ENCODE measurements at places on chromosomes 1 and 21. TPM values are rescaled to one million over a fixed set of nuclear protein-coding genes. Genes with fewer than 3 reads are reported as not detected.

The PTP4A2 gene
- total RNA-seq: 157 TPM

The MPZ gene
- total RNA-seq: 4.5 TPM

The TEDDM1 gene
- total RNA-seq: not detected

The SUSD4 gene
- 4.7 TPM for total RNA-seq

The FCRL3 gene
- not detected for total RNA-seq

The HSPA13 gene
- total RNA-seq: 45.7 TPM

- H3K4me3 ChIP-seq: no peak overlapping the region
- peaks cover 25% of the 10 kb centered on the region for H3K36me3 ChIP-seq
- DNase-seq: no peak
- H3K4me1 ChIP-seq: peaks cover 16% of the 10 kb centered on the region
Observed at GRCh38 chr1:201774224-201774982, 54.6 kb upstream of the IPO9 start.

- peaks cover 23% of the 10 kb centered on the region for H3K36me3 ChIP-seq
- H3K4me1 ChIP-seq: no peaks in the 10 kb centered on the region
- no peak overlapping the region for H3K4me3 ChIP-seq
- H3K27me3 ChIP-seq: no peaks in the 10 kb centered on the region
- no peak overlapping the region for H3K27ac ChIP-seq
Observed at GRCh38 chr1:229523052-229523451, 14.9 kb upstream of the NUP133 start.

- H3K4me1 ChIP-seq: peaks cover 6% of the 10 kb centered on the region
- H3K4me3 ChIP-seq: no peak overlapping the region
- H3K36me3 ChIP-seq: no peaks in the 10 kb centered on the region
- peaks cover 6% of the 10 kb centered on the region for H3K27me3 ChIP-seq
- DNase-seq: peak; percentile 33
- no peak overlapping the region for H3K27ac ChIP-seq
Observed at GRCh38 chr1:157580179-157580827, 17.6 kb downstream of the FCRL4 start.

- no peaks in the 10 kb centered on the region for H3K36me3 ChIP-seq
- H3K27ac ChIP-seq: no peak overlapping the region
- peaks cover 10% of the 10 kb centered on the region for H3K4me1 ChIP-seq
- H3K27me3 ChIP-seq: peaks cover 28% of the 10 kb centered on the region
Observed at GRCh38 chr21:36127250-36127904, 7.5 kb upstream of the CBR3 start.

DNA sequence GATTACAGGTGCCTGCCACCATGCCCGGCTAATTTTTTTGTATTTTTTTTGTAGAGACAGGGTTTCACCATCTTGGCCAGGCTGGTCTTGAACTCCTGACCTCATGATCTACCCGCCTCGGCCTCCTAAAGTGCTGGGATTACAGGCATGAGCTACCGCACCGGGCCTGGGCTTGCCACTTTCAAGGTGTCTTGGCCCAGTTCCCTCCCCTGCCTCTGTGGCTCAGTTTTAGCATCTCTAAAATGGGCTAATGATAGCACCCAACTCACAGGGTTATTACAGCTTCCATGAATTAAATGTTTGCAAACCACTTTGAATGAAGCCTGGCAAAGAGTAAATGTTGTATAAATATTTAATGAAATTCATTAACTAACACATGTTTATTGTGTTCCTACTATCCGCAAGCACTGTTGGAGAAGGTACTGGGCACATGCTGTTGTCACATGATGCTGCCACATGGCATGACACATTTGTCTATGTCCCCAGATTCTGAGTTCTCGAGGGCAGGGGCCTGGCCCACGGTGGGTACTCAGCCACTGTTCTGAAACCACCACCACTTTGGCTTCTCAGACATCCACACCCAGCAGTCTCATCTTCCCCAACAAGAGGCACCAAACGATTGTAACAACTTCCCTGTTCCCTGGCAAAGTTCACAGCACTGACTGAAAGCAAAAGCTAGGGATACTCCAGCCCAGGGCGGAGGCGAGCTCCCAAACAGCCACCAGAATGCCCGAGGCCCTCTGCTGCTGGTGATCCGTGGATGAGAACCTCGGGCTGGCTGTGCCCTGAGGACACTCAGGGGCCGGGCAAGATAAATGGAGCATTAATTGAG is 9.7 kb downstream of the IFFO2 start:
- H3K4me1 ChIP-seq: peaks cover 30% of the 10 kb centered on the region
- H3K27me3 ChIP-seq: no peaks in the 10 kb centered on the region
- no peak overlapping the region for H3K4me3 ChIP-seq
- DNase-seq: no peak
- no peaks in the 10 kb centered on the region for H3K36me3 ChIP-seq
- H3K27ac ChIP-seq: no peak overlapping the region

DNA sequence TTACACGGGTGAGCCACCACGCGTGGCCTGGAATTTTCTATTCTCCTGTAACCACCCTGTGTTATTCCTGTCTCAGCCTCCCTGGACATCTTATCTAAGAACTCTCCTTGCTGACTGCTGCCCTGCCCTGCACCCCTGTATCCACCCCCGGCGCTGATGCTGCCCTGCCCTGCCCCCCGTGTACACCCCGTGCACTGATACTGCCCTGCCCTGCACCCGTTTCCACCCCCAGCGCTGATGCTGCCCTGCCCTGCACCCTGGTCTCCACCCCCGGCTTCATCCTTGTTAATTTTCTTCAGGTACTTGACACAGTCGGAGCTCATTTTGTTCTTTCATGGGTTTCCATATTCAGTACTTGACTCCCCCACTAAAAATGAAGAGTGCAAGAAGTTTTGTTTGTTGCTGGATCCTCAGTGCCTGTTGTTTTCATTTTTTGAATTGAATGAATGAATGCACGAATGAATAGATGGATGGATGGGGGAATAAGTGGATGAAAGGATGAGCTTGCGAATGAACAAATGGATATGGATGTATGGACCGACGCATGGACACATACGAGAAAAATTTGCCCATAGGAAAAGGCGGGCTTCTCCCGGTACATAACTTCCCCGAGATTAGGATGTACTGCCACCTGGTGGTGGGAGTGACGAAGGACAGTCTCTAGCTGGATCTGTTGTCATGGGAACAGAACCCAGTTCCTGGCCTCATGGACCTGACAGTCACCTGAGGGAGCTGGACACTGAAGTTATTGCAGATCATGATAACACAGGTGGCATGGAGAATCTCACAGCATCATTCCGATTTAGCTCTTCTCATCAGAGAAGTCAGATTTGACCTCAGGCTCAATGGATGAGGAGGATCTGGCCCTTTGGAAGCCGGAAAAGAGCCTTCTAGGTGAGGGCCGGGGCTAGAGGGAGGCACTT is 14.9 kb downstream of the AADACL4 start:
- H3K4me3 ChIP-seq: no peak overlapping the region
- peak; percentile 65 for DNase-seq
- peaks cover 6% of the 10 kb centered on the region for H3K36me3 ChIP-seq
- peak overlapping the region; percentile 64 for H3K27ac ChIP-seq
- H3K27me3 ChIP-seq: no peaks in the 10 kb centered on the region

DNA sequence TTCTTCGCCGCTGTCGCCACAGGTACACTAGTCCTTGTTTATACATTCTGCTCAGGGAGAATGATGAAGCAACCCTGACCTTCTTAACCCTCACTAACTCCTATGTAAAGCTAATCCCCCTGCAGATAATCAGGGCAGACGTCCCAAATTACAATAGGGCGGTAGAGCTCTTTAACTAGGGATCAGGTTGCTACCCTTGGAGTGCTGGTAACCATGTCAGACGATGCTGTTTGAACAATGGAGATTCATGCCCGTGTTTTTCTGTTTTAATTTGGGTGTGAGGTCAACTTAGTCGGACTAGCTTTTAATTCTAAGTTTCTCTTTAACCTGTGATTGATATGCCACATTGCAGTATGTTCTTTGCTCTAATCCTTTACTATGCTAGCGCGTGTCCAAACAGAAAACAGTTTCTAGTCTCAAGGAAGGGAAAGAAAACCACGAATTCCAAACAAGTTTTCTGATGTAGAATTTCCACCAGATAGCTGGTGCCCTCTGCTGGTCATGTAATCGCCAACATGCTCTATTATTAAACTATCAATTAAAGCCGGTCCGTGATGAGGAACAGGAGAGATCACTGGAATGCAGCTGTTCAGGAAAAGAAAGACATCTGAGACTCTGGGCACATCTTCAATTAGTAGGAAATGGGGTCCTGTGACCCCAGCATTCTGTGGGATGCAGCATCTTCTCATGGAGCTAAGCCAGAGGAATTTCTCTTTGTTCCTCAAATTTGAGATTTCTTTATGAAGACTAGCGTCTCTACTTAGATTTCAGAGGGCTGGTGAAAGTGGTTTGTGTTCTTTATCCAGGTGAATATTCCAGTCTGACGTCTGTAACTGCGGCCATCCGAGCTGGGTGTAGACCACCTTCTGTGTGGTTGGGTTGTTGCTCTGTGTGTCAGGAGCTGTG is 18.3 kb upstream of the VAMP3 start:
- peak overlapping the region; percentile 64 for H3K4me3 ChIP-seq
- no peaks in the 10 kb centered on the region for H3K27me3 ChIP-seq
- DNase-seq: peak; percentile 49
- H3K36me3 ChIP-seq: peaks cover 5% of the 10 kb centered on the region
- peaks cover 12% of the 10 kb centered on the region for H3K4me1 ChIP-seq

DNA sequence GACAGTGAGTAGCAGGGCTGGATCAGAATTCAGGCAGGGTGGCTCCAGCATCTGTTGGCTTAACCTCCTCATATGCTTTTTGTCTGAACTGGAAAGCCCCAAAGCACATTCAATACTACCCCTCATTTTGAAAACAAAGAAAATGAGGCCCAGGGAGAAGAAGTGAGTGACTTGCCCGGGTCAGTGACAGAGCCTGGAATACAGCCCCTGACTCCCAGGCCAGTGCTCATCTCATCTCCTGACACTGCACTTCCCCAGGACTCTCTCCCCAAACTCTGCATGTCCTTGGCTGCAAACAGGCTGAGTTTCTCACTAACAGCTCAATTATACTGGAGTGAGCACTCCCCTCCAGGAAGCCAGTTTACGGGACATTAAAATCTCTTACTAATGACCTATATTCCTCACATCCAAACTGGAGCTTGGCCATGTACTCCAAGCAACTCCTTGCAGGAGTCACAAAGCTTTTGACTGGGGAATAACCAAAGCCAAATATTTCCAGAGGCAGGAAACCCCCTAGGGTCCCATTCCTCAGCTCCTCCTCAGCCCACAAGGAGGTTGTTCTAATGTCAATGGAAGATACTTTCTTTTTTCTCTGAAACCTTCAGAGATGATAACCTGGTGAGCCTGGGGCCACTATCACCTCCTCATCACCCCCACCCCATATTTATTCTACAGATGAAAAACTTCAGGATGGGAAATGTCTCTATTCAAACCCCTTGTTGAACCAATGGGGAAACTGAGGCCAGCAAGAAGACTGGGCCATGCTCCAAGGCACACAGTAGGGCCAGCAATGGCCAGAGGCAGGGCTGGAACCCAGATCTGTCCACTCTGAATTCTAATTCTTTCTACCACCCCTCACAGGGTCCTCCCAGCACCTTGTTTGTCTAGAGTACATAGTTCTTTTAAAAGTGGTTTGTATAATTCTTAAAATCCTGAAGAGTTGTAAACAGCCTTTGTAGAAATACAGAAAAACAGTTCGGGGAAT is 127.0 kb downstream of the PLPP3 start:
- DNase-seq: no peak
- H3K36me3 ChIP-seq: no peaks in the 10 kb centered on the region
- H3K27ac ChIP-seq: no peak overlapping the region
- H3K4me3 ChIP-seq: no peak overlapping the region
- H3K27me3 ChIP-seq: peaks cover 3% of the 10 kb centered on the region

DNA sequence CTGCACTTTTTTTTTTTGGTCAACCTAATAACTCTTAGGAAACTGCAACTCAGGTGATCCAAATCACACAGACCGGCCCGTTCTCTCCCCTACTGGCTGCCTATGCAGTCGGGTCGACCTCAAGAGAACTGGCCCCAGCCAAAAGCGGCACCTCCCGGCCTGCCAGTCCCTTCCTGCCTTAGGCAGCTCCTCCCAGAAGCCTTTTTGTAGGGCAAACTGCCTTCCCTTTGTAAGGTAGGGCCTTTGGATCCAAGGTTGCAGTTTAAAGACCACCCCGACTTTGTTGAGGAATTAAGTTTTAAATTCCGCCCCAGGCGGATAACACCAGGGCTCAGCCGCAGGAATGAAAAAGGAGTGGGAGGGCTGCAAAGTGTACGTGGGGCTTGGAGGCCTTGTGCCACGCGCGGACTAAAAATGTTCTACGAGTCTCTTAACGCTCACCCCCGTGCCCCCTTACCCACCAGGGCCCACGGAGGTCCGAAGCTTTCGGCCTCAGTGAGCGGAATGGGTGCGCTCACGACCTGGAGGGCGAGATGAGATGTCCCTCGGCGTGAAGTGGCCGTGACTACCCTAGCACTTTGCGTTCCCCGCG is 642 bp upstream of the ST3GAL3 start:
- H3K27me3 ChIP-seq: no peaks in the 10 kb centered on the region
- peaks cover 6% of the 10 kb centered on the region for H3K36me3 ChIP-seq
- H3K27ac ChIP-seq: peak overlapping the region; percentile 69
- H3K4me3 ChIP-seq: peak overlapping the region; percentile 81

DNA sequence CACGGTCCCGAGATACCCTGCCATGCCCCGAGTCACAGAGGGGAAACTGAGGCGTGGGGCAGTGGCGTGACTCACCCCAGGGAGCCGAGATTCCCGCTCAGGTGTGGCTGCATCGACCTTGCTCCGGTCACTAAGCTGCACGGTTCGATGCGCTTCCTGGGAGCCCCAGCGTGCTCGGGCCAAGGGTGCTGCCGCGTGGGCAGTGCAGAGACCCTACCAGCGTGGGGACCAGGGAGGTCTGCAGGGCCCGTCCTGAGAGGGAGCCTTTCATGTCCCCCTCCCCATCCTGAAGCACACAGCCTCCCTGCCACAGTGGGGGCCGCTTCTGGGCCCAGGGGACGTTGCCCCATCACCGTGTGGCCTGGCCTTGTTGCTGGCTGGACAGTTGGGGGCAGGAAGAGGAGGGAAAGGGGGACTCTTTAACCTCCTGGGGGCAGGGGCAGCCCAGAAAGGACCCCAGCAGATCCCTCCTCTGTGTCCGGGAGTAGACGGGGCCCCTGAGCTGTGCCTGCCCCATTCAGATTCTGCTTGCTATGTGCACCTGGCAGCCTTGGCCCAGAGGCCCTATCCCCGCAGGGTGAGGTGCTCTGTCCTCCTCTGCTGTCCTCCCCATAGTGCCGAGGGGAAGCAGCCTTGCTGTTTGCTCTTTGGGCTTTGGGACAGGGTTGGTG is 52.3 kb downstream of the COL18A1 start:
- H3K27ac ChIP-seq: no peak overlapping the region
- peaks cover 18% of the 10 kb centered on the region for H3K36me3 ChIP-seq
- no peak overlapping the region for H3K4me3 ChIP-seq

DNA sequence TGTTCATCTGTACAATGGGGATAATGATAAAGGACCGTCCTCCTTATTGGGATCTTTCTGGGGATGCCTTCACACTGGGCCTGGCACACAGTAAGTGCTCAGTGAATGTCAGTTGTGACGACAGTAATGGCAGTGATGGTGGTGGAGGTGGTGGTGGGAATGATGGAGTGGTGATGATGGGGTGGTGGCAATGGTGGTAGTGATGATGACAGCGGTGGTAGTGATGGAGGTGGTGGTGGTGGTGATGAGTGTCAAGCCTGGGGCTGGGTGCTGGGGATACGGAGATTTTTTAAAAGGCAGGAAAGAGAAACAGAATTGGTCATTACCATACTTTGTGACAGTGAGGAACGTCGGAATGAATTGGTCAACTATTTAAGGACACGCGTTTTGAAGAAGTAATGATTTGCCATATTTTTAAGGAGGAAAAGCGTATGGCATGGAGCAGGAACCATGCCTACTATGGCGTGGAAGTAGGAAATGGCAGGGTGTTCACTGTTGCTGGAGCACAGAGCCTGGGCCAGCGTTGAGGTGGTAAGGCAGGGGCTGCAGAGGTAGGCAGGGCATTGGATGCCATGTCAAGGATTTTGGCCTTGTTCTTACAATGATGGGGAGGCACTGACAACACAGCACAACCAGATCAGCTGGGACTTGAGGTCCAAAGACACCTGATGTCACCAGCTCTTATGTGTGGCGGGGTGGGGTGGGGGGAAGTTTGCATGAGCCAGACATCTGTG is 128.7 kb downstream of the ACTL8 start:
- H3K4me3 ChIP-seq: no peak overlapping the region
- H3K27ac ChIP-seq: no peak overlapping the region
- H3K27me3 ChIP-seq: peaks cover 34% of the 10 kb centered on the region
- H3K4me1 ChIP-seq: no peaks in the 10 kb centered on the region

Measured in progenitor cell of endocrine pancreas (in vitro differentiated cells).